BE2C (cell line): ENCODE measurements at places on chromosomes 2 and 18.

- no peak for DNase-seq
These were observed 69.5 kb downstream of the IL1R2 start for GRCh38 chr2:102061286-102061699.

DNA sequence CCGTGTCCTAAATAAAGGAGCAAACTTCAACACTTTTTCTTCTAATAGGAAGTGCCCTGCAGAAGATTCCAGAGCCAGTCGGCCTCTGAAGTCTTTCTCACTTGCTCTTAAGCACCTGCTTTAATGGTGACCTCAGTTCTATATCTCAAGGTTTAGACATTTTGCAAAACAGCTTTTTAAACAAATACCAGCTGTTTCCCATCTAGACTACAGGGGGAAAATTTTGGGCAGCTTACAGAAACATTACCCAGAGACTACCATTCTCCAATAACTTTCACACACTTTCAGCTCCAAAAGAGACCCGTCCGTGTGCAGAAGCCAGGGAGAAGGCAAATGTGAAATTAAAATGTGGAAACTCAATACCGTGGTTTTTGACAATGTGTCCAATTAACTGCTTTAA, 285.3 kb upstream of the CCDC68 start:
- DNase-seq, result no peak

- no peak for DNase-seq
These were observed 212.1 kb downstream of the LDLRAD4 start for GRCh38 chr18:13430663-13431062.

GRCh38 chr2:203002054-203002821, 12.4 kb upstream of the NBEAL1 start:
- DNase-seq, result no peak

DNA sequence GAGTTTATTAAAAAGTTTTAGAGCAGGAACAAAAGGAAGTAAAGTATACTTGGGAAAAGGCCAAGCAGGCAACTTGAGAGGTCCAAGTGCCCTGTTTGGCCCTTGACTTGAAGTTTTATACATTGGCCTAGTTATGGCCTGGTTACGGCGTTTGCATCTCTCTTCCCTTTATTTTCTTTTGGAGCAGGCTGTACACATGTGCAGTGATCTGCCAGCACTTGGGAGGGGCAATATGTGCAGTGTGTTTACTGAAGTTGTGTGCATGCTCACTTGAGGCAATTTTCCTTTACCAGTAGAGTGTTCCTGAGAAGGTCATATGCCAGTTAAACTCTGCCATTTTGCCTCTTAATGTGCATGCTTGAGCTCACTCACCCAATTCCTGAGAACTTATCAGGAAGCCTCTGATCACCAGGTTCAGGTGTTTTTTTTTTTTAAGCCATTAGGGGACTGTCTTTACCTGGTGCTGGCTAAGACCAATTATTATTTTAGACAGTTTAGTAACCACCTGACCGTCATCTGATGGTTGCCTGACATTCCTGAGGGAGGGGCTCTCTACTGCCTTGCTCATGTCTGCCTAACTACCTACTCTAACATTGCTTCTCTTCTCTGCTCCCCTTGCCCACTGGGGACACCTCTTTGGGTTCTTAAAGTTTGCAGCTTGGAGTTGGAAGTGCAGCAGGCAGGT, 48.0 kb downstream of the SCN2A start:
- no peak for DNase-seq

GRCh38 chr2:240576036-240576435, 7.8 kb downstream of the RNPEPL1 start:
- DNase-seq, result no peak

DNA sequence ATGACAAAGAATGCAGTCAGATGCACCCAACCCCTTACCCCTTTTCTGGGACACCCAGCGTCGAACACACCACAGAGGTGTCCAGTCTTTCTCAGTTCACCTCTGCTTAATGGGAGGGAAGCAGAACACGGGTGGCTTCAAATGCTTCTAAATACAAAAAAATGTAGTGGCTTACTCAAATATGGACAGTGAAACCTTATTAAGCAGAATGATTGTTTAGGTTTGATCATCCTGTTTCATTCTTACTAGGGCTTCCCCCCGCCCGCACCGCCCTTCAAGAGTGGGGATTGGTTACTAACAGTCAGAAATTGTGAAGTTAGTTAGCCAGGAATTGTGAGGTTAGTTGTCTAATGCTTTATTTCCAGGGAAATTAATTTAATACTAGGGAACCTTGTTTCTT, 21.6 kb downstream of the ATG16L1 start:
- DNase-seq, result no peak

- no peak for DNase-seq
These were observed 27.3 kb downstream of the RFTN2 start for GRCh38 chr2:197647961-197648690.

- no peak for DNase-seq
These were observed 289.0 kb downstream of the C1D start for GRCh38 chr2:67773851-67774250.

DNA sequence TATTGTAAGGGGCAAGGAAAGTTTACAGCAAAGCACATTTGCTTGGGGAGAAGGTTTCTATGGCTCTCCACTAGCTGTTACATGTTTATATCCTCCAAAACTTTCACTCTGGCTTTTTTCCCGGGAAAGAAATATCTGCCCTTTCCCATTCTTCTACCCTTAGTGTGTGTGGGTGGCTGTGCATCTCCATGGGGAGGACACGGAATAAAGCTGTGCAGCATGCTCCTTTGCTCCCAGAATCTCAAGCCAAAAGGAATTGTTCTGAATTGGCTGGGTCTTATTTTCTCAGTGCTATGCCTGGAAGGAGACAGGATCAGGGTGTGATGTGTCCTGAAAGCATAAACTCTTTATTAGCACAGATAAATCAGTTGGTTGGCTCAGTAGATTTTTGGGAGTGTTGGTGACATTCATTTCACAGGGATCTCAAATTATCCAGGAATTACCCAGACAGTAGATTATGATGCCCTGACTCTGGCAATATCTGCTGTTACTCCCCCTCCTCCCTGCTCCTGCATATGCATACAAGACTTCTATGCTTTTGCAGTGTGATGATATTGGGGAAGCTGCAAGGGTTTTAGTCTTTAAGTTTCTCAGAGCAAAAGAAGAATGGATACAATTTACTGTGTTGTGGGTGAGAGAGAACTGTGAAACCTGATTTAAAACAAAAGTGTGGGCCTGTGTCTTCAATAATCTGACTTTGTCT, 63.1 kb downstream of the PARD3B start:
- no peak for DNase-seq

- no peak for DNase-seq
These were observed 24.3 kb downstream of the TMEM237 start for GRCh38 chr2:201618744-201619662.
